Vagina (tissue), 2 donors: ENCODE measurements at places on chromosomes 11 and 22.

DNA sequence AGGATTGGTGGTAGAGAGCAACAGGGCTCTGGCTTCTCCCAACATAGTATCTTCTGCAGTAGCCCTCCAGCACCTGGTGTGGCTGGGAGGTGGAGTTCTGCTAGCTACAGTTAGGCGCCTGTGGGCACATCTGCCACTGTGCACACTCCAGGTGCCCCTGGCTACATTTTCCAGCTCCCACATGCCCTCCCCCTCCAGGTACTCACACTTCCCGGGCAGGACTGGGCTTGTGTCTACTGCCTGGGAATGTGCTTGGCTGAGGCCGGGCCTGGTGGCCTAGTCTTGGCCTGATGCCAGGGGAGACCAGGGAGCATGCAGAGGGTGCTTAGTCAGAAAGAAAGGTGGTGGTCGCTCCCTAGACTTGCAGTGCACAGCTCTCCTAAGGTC, 15.8 kb downstream of the PHLDB1 start:
- DNase-seq: no peak

GRCh38 chr11:113184498-113184897, 129.9 kb upstream of the TTC12 start:
- no peak for DNase-seq

- no peak for DNase-seq
Measured at GRCh38 chr22:29375398-29376076, 12.8 kb downstream of the AP1B1 start.

- no peak for DNase-seq
Measured at GRCh38 chr22:30204015-30204741, 42.4 kb downstream of the LIF start.

- no peak for DNase-seq
Measured at GRCh38 chr22:36625102-36625501, 78.5 kb downstream of the CACNG2 start.

DNA sequence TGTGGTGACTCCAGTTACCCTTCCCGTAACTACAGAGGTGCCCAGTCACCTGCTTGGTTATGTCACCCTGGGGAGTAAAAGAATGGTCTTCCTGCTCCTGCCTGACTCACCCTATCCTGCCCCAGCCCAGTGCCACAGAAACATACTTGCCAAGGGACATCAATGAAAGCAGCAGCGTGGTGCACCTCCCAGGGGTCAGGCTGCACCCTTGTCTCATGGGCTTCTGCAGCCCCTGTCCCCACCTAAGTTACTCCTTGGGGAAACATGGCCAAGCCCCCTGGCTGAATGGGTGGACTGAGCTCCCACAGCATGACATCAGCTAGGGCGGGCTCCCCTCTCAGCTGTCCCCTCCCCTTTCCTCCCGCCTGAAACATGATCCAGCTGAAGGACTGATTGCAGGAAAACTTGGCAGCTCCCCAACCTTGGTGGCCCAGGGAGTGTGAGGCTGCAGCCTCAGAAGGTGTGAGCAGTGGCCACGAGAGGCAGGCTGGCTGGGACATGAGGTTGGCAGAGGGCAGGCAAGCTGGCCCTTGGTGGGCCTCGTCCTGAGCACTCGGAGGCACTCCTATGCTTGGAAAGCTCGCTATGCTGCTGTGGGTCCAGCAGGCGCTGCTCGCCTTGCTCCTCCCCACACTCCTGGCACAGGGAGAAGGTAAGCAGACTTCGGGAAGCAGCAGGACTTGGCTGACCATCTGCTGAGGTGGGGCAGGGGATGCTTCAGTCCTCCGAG, at the start of gene HTR3A:
Gene HTR3A (plus strand): TSS at position 368 of the 730 bp plus-strand sequence. CDS start 218 bp downstream, at position 586.
- DNase-seq: no peak

DNA sequence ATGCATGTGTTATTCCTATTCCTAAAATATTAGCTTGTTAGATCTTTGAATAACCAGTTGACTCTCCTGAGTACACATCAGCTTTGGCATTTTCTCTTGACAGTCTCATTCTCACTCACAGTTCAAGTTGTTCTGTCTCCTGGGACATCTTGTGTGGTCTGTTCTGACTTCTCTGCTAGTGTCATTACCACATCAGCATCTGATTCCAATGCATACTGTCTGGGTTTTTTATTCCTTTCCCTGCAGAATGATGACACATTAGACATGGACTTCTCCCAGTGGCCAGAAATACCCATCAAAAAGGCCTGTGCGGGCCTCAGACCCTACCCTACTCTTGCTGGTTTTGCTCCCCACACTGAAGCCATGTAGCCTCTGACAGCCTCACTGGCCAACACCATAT, 2.7 kb downstream of the ZNF74 start:
- DNase-seq: peak; percentile 31

- no peak for DNase-seq
Measured at GRCh38 chr11:12100841-12101242, 9.5 kb upstream of the MICAL2 start.
